Fibroblast of lung (primary cell): ENCODE measurements at places on chromosomes 2 and 18. TPM values are rescaled to one million over a fixed set of nuclear protein-coding genes. Genes with fewer than 3 reads are reported as not detected.

GRCh38 chr2:151762694-151763093 is 28.4 kb upstream of the NEB start:
- peak; percentile 25 for DNase-seq

DNA sequence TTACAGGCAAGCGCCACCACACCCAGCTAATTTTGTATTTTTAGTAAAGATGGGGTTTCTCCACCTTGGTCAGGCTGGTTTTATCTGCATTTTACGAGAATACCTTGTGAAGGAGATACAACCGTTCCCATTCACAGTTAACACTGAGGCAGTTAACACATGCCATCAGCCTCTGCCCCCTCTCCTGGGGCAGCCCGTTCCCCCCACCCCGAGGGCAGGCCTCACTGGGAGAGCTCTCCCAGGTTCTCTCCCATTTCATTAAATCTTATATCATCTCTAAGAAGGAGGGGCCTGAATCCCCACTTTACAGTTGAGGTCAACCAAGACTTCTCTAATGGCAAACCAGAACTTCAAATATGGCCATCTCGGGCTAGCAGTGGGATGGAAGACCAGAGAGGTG is 95.0 kb upstream of the ST3GAL5 start:
- DNase-seq: no peak

DNA sequence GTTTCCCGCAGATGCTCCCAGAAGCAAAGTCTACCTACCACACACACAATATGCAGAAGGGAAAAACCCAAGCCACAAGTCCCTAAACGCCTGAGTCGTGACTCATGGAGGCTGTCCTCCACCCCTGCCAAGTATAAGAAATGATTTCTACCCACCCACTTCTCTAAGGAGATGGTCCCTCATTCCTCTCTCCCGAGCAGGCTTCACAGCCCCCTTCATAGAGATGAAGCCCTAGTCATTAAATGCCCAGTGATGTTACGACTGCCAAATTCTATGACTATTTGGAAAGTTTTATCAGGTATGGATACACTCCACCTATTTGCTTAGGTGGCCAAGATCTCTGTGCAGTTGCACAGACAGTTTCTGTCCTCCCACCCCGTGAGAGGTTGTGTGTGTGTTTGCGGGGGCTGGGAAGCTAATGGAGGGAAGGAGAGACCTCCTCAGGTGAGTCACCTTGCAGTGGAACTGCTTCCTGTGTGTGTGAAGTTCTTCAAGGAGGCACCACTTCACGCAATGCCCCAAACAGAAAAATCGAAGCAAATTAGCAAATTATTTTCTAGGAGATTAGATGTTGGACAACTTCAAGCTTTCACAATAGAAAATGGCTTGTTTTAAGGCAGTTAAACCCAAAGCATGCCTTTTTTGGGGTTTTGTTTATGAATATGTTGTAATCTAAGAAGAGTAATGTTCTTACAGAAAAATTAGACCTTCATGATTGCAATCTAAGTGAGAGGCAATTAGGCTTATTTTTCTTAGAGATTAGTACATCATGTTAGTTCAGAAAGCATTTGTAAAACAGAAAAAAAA is 175.2 kb downstream of the TGIF1 start:
- DNase-seq: peak; percentile 92

DNA sequence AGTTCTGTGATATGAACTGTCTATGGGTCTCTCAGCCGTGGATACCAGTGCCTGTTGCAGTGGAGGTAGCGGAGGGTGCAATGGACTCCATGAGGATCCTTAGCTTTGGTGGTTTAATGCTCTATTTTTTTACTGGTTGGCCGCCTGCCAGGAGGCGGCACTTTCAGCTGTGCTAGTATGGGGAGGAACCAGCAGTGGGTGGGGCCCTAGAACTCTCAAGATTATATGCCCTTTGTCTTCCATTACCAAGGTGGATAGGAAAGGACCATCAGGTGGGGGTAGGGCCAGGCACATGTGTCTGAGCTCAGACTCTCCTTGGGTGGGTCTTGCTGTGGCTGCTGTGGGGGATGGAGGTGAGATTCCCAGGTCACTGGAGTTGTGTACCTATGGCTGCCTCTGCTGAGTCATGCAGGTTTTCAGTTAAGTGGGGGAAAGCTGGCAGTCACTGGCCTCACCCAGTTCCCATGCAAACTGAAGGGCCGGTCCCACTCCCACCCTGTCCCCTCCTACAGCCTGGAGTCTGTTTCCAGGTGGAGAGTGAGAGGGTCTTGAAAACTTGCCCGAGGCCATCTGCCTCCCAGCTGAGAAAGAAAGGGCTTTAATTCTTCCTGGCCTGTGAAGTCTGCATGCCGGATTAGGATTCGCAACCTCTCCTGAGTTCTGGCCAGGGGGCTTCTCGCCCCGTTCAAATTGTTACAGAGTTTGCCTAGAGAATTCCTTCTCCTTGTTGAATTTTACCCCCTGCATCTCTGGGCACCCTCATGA is 14.5 kb downstream of the KCNS3 start:
- no peak for DNase-seq

DNA sequence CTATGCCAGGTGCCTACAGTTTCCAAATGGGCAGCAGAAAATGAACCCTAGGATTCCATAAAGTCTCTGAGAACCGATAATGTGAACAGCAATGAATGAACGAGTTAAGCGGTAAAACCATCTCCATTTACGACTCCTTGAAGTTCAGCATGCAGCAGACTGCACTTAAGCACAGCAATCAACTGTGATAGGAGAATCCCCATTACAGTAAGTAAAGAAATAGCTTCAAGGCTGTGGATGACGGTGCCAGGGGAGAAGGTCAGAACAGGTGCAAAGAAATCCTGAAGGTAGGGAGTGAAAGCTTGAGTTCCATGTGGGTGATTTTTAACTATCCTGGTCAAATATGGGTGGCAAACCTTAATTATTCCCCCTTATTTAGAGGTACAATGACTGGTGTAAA is 444.4 kb downstream of the NCKAP5 start:
- no peak for DNase-seq

DNA sequence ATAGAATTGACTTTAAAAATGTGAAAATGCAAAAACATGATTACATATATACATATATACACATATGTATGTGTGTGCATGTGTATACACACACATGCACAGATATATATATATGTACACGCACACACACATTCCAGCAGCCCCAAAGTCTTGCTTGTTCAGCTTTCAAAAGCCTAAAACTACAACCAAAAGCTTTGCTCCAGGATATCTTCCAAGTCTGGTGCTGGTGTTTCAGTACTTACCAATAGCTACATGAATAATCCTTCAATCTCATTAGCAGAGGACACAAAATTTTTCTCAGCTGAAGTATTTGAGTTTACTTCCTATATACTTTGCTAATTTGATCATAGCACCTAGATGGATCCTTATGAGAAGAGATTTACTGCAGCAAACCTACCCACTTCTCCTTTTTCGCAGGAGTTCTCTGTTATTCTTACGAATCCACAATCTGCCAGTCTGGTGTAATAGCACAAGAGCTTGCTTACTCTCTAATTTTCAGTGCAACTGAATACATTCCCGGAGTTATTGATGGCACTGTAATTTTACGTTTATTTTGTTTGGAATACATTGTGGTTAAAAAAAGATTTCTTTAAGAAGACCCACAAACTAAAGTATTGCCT is 553.3 kb downstream of the ARHGAP15 start:
- no peak for DNase-seq

GRCh38 chr2:393711-394696 is 106.1 kb upstream of the ALKAL2 start:
- no peak for DNase-seq

- DNase-seq: peak; percentile 83
These were observed 145.6 kb downstream of the AGAP1 start for GRCh38 chr2:235639428-235639773.

GRCh38 chr2:40105593-40105992 is 326.5 kb upstream of the THUMPD2 start:
- peak; percentile 76 for DNase-seq

Gene HOXD10
- not detected in 2 replicates for total RNA-seq
